Activated CD8-positive, alpha-beta memory T cell treated with anti-CD3 and anti-CD28 coated beads, Interleukin-2, amount 50 U/mL, for 48 hours (primary cell): ENCODE measurements at places on chromosomes 2 and 18.

DNA sequence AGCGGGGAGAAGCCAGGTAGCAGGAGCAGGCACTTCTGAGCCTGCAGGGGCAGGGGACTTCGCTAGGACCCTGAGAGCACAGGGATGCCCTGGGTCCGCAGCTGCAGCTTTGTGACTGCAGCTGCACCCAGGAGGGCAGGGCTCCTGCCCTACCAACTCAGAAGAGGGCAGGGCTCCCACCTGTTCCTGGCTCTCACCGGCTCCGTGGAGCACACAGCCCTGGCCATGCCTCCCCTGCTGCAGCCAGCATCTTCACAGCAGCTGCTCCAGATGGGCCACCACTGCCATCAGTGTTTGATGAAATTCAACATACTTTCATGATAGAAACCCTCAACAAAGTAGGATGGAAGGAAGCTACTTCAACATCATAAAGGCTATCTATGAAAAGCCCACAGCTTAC, 92.7 kb downstream of the FAM210A start:
- peak; percentile 15 for DNase-seq

GRCh38 chr2:120526047-120526562, 180.2 kb downstream of the INHBB start:
- no peak for DNase-seq

DNA sequence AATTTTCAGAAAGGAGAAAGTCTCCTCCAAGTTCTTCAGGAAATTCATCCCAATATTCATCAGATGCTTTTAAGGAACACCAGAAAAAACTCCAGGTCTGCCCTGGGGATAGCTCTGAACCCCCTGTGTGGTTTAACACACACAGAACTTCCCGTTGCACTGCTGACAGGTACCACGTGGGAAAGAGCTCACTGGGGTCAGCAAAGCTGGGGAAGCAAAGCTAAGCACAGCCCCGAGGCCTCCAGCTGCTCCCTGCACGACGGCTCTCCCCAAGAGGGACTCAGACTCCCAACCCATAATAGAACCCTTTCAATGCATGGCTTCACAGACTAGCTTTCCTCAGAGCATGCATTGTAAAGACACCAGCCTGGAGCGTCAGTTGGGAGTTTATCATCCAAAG, 28.0 kb downstream of the ADI1 start:
- no peak for DNase-seq

- DNase-seq = peak; percentile 55
Observed at GRCh38 chr2:233075141-233075965, 15.2 kb downstream of the INPP5D start.

- no peak for DNase-seq
Observed at GRCh38 chr18:26741048-26741447, 124.5 kb downstream of the AQP4 start.

DNA sequence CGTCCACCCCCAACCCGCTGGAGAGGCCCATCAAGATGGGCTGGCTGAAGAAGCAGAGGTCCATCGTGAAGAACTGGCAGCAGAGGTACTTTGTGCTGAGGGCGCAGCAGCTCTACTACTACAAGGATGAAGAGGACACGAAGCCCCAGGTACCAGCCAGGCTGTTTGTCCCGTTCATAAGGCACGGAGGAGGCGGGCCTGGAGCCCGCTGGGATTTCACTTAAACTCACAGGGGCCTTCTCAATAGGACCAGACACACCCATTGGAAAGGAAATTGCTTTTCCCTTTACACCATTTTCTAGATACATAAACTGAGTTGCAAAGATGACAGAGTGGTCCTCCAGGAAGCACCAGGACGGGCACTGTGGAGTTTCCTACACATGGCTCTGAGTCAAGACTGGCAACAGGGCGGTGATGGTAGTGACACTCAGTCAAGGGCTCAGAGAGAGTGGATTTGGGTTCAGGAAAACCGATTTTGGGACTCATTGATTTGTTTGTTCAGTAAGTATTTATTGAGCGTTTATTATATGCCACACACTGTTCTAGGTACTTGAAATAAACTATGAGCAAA, 40.7 kb downstream of the ARHGAP25 start:
- DNase-seq = no peak

GRCh38 chr18:49596687-49597086, 34.8 kb downstream of the LIPG start:
- DNase-seq = no peak

- DNase-seq = no peak
Observed at GRCh38 chr2:186130748-186131641, 355.1 kb upstream of the ZC3H15 start.

- DNase-seq = no peak
Observed at GRCh38 chr18:75723521-75724340, 296.2 kb upstream of the SMIM21 start.

- DNase-seq = no peak
Observed at GRCh38 chr2:231337807-231338759, 57.4 kb upstream of the B3GNT7 start.

- no peak for DNase-seq
Observed at GRCh38 chr2:8438476-8438875, 243.4 kb upstream of the ID2 start.

GRCh38 chr2:69911985-69912563, 2.8 kb upstream of the MXD1 start:
- no peak for DNase-seq

DNA sequence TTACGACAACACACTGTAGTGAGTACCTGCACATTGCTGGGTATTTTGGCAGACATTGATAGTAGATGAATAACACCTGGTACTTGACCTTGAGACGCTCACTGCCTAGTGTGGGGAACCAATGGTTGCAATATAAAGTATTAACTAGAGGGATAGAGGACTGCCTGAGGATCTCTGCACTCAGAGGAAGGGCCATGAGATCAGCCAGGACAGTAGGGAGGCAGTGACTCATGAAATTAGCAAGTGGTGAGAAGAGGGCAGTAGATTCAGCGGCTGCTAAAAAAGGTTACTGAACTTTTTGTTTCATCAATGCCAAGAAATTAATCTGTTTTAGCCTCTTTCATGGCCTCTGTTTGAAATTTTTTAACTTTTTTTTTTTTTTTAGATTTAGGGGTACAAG, 250.8 kb upstream of the TCF4 start:
- DNase-seq = no peak

DNA sequence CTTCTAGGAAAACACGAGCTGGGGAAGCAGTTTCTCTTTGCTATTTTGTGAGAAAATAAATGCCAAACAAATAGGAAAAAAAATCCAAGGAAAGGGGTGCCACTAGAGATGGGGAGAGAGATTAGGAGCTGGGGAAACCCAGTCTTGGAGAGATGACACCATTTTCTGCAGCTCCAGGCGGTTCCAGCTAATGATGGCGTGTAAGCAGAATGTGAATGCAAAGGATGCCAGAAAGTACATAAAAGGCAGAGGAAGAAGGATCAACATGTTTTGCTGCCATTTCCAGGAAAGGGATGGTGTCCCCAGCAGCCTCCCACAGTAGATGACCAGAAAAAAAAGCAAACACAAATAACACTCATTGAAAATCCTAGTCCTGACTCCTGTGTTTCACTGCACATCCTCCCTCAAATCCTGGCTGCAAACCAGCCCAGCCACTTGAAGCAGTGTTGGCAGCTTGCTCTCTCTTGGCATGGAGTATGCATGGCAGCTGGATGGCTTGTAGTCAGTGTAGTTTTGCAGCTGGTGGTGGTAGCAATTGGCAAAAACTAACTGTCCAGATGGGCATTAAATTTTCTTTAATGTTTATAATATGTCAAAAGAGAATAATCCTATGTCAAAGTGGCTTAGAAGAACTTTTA, 93.6 kb downstream of the FTCDNL1 start:
- no peak for DNase-seq

DNA sequence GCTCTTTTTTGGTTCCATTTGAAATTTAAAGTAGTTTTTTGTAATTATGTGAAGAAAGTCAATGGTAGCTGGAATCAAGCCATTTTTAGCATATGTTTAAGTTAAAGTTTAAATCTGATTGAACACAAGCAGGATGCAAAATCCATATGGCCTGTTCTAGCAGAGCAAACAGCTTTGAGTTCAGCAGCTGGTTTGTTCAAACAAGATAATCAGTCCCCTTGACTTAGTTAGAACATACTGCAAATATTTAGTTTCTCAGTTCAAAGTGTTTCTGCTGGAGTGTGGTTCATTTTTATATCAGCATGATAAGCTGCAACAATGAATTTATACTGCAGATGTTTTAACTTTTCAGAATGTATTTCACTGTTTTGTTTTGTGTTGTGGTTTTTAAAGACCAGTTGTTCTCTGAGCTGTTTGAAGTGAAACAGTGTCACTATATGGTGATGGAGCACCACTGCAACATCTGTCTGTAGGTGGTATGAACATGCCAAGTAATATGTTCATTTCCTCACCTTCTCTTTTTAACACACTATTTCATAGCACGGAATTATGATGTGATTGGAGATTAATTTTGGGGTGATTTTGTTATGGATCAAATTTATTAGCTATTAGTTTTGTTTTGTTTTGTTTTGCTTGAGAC, 125.3 kb downstream of the COL4A4 start:
- no peak for DNase-seq

DNA sequence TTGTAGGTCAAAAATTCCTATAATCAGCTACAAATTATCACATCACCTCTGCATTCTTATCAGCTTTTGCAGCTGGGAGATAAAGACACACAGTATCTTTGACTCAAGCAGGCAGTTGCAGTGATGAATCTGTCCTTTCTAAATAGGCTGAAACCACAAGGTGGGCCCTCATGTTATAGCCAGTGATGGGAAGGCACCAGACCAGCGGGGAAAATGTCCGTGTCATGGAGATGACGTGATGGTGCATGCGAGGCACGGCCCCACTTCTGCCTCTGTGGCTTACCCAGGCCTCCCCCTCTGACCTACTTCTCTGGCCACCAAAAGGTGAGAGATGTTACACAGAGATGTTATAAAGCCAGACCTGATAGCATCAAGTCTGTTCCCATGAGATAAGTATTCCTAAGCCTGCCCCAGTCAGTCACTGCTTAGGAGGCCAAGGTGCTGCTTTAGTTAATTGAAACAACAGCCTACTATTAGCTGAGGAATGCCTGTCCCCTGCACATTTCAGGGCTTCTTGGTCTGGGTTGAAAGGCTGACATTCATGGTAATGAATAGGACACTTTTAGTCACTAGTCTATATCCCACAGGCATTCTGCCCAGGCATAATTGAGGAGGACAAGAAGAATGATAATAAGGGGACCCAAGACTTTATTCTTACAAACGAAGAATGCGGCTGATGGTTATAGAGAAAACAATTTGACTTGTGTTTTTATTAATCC, 327.9 kb downstream of the LPIN1 start:
- DNase-seq = no peak

DNA sequence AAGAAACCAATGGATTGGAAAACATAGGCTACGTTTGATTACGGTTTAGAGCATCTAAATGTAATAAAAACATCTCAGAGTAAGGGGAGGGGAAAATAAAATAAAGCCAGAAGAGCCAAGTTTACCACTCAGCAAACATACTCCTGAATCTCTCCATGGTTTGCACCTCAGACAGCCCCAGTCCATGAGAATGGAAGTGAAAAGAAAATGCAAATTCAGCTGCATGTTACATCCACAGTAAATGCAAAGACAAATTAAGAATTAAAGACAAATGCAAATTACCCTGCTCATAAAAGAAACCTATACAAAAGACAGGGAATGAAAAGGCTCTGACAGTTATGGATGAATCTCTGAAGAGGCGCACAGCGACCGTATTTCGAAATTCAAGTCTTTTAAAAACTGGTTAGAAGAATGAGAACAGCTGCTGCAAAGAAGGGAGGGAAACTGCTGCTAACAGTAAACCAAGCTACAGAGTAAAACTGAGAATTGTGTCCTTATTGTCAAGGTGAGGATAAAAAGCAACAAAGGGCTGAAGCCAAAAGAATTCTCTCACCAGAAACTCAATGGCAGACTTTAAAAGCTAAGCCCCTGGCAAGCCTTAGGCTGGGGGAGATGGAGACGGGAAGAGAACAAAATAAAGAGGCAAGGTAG, 197.9 kb upstream of the ACVR2A start:
- DNase-seq = no peak

- no peak for DNase-seq
Observed at GRCh38 chr2:204470621-204471196, 74.6 kb upstream of the PARD3B start.

GRCh38 chr2:217060951-217061547, 201.2 kb upstream of the TNP1 start:
- no peak for DNase-seq

GRCh38 chr2:75556679-75557366, 3.9 kb downstream of the EVA1A start:
- DNase-seq = no peak

GRCh38 chr2:217935901-217936684, 66.7 kb downstream of the TNS1 start:
- no peak for DNase-seq

DNA sequence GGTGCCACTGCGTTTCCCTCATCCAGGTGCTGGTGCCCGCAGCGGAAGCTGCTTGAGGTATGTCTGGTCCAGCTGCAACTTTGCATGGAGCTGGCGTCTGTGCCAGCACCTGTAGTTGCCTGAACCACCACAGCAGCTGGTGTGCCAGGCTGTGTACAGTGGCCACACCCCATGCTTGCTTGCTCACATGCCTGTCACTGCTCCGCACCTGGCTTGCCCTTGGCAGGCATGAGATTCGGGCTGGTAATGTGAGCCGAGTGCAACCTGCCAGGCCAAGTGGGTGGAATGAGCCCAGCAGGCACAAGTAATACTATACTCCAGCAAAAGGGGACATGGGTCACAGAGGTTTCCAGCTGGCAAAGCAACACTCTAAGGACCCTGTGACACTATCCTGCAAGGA, 1123.3 kb upstream of the ACVR2A start:
- no peak for DNase-seq

DNA sequence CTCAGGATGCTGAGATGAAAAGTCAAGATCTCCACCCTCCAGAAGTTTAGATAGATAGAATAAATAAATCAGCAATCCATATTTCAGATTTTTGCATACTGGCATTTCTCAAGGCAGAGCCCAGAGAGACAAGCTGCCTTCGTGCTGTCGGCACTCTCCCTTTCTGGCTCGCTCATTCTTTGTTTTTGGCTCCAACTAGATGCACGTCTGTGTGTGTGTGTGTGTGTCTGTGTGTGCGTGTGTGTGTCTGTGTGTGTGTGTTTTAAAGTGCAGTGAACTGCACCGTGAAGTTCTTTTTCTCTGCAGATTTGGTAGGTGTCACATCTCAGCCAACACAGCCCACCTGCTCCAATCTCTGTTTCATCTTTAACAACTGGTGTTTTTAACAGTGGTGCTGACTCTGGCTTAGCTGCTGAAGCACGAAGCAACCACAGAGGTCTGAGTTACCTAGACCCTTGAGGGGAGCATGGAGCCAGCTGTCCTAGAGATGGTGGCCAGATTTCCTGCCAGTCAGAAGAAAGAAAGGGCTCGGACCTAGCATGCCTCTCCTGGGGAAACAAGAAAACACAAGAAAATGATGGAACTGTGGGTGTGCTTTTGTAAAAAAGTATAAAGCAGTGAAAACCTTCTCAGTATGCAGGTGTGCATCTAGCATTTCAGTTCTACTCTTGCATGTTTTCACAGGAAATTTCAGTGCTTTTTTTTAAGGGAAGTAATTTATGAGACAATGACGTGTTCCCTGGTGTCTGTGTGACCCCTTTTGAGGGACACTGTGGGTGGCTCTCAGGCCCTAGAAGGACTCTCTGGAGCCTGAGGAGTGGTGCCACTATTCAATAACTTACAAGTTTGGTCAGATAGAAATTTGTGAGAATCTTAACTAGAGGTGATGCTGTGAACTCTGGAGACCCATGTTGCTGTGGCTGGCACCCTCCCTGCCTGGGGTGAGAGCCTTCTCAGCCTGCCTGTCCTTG, 364.3 kb downstream of the RNF144A start:
- no peak for DNase-seq
